Cortex of kidney (tissue), 1 donor: ENCODE measurements at places on chromosomes 2 and 18.

GRCh38 chr2:232970051-232970450 lies 43.0 kb downstream of the NGEF start:
- DNase-seq = no peak

GRCh38 chr2:44152865-44153669 lies 15.6 kb upstream of the PPM1B start:
- DNase-seq = no peak

DNA sequence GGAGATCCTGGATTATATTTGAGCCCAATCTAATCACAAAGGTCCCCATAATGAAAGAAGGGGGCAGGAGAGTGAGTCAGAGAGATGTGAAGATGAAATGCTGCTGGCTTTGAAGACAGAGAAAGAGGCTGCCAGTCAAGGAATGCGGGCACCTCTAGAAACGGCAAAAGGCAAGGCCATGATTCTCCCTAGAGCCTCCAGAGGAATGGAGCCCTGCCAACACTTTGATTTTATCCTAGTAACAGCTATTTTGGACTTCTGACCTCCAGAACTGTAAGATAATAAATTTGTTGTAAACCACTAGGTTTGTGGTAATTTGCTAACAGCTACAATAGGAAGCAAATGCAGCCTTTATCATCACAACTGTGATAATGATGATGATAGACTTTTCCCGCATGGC lies 32.9 kb downstream of the LBH start:
- DNase-seq = no peak

DNA sequence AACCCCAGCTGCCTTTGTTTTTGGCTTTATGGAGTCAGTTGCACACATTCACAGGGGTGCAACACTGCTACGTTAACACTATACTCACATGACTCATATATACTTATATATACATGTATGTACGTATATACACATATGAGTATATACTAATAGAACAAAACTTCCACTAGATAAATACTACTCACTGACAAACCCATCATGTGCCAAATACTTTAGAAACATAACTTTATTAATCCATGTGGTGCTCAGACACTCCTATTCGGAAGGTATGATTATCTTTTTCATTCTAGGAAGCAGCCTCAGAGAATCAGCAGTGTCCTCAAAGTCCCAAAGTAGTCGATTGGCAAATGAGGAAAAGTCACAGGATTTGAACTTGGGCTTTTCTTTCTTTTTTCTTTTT lies 7.9 kb downstream of the PMAIP1 start:
- no peak for DNase-seq

DNA sequence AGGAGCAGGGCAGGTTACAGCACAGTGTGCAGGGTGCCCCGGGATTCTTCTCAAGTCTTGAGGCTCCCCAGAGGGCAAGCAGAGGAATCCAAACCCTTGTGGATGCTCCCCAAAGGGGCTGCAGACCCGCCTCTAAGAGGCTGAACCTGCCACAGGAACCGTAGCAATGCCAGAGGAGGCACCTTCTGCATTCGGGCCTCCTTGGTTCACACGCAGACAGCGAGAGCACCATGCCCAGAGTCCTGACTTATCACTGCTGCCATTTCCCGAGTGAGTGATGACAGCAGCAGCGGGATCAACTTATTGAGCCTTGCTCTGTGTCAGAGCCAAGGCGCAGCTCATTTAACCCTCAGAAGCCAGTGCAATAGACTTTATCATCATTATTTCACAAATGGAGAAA lies 203.5 kb downstream of the CTIF start:
- DNase-seq = no peak
